Activated CD4-positive, alpha-beta T cell treated with anti-CD3 and anti-CD28 coated beads for 4 hours (primary cell): ENCODE measurements at places on chromosomes 5 and 9.
A peak's percentile ranks its signal among the peaks of the same experiment; 100 is the strongest.

DNA sequence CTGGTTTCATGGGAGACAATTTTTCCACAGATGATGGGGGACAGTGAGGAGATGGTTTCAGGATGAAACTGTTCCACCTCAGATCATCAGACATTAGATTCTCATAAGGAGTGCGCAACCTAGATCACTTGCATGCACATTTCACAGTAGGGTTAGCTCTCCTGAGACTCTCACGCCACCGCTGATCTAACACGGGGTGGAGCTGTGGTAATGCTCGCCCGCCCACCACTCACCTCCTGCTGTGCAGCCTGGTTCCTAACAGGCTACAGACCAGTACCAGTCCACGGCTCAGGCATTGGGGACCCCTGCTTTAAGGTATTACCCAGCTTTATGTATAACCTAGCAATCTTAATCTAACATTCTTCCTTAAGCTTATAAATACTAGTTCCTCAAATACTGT lies 35.6 kb downstream of the TTC39B start:
- peak; percentile 10 for DNase-seq

DNA sequence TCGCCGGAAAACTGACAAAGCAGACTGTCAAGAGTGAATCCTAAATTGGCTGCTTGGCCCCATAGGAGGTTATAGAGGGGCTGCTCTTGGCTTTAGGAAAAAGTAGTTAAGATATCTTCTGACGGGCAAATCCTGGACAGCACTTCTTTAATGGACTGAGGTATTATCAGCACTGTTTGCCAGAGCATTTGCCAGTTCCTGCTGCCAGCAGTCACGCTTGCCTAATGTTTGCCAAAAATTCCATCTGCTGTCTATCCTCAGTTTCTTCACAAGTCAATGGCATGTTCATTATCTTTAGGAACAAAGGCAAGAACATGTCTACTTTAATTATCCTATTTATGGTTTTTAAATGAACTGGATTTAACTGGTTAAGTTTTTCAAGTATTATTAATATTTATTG lies 25.8 kb upstream of the SREK1 start:
- DNase-seq = no peak

DNA sequence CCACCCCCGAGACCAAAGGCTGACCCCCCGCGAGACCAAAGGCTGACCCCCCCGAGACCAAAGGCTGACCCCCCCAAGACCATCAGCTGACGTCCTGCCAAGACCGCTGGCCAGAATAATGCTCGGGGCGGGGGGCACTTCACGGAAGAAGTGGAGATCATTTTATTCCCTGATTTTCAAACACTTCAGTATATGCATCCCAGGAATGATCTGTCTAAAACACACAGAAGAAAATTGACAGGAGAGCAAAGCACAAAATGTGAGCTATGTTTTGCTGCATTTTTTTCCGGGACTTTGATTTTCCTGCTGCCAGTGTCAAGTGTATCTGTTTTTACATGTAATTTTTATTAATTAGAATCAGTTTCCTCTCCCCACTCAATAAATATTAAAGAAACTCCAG lies 67.1 kb downstream of the ADAMTS2 start:
- DNase-seq = no peak

- no peak for DNase-seq
Observed at GRCh38 chr5:142204219-142204618, 95.6 kb downstream of the NDFIP1 start.

GRCh38 chr9:650362-650761 lies 191.1 kb upstream of the DMRT1 start:
- DNase-seq = no peak

DNA sequence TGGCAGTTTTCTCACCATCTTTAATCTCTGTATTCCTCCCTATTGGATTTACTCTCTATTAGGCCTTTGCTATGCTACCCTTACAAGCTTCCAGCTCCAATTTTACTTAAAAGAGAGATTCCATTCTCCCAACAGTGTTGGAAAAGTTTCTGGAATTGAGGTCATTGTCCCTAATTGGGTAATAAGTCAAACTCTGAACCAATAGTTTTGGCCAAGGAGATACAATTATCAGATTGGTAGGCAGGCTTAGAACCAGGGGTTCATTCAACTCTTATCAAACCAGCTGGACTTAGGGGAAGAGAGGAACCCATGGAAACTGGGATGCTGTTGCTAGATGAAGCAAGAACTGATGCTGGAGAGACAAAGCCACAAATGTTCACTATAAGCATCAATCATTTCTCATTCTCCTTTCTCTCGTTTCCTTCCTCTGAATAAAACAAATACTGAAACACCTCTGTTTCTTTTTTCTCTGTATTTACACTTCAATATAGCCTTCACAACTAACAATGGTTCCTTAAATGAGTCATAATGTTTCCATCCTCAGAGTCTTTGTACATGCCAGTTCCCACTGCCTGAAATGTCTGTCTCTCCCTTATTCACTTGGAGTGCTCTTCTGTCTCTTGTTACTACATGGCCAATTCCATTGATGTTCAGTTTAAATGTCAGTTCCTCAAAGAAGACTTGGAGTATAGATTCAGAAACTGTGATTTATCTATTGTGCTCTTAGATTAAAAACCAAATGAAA lies 587.3 kb downstream of the GABRG2 start:
- DNase-seq = no peak

- DNase-seq = no peak
Observed at GRCh38 chr9:104028827-104029226, 65.3 kb upstream of the SMC2 start.

GRCh38 chr5:148606296-148606695 lies 48.0 kb downstream of the HTR4 start:
- no peak for DNase-seq

- DNase-seq = no peak
Observed at GRCh38 chr5:179127136-179128040, 67.2 kb downstream of the ZNF354C start.

GRCh38 chr5:43560128-43560527 lies 3.3 kb upstream of the PAIP1 start:
- no peak for DNase-seq

- DNase-seq = no peak
Observed at GRCh38 chr5:72608297-72608696, 101.1 kb upstream of the ZNF366 start.

GRCh38 chr5:139683295-139684271 lies 35.4 kb downstream of the CXXC5 start:
- no peak for DNase-seq

- no peak for DNase-seq
Observed at GRCh38 chr5:77993141-77993854, 217.2 kb upstream of the TBCA start.

DNA sequence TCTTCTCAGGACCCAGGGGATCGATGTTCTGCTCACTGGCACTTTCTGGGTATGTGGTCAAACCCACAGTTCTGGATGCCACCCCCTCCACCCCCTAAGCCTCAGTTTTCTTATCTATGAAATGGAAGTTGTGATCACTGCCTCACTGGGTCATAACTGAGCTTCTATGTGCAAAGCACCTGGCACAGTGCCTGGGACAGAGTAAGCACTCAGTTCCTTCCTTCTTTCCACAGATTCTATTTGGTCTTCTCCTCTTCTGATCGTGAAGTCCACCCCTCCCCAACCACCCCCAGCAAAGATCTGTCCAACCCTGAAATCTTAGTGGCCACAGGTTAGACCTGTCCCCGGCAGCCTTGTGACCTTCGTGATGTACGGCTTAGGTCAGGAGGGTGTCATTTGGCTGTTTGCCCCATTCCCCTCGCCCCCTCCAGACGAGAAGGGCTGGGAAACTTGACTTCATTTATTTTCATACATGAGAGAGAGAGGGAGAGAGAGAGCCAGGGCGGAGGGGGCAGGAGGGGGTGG lies 181.4 kb downstream of the FGF18 start:
- no peak for DNase-seq

GRCh38 chr5:54292866-54293265 lies 17.5 kb downstream of the ARL15 start:
- DNase-seq = no peak

GRCh38 chr5:61625681-61626621 lies 293.9 kb downstream of the ZSWIM6 start:
- no peak for DNase-seq

- DNase-seq = peak; percentile 26
Observed at GRCh38 chr5:132489051-132489770, 1.4 kb downstream of the IRF1 start.

GRCh38 chr9:104748359-104749031 lies 1.0 kb downstream of the NIPSNAP3A start:
- DNase-seq = no peak

DNA sequence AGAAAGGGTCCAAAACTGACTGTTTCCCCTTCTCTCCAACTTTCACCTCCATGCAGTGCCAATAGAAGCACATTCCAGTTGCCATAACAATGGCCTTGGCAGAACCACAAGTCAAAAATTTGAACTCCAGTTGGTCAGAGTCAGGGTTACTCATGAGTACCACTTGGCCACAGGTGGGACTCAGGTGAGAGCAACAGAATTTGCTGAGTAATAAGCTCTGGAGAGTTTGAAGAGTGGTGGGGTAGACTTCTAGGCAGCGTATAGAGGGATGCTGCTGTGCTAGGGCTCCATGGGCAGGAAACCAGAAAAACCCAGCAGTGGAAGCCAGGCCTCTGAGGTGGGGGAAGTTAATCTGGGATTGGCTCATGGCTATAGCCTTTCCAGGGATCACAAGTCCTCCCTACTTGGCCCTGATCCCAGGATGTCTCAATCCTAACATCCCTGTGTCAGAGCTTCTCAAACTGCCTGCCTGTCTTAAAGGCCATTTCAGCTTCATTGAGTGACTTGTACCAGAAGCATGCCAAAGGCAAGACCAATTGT lies 30.2 kb downstream of the SNX18 start:
- DNase-seq = no peak

- no peak for DNase-seq
Observed at GRCh38 chr5:62376064-62376463, 27.6 kb downstream of the DIMT1 start.
